Amniotic stem cell (primary cell): ENCODE measurements at places on chromosomes 16 and 17.

DNA sequence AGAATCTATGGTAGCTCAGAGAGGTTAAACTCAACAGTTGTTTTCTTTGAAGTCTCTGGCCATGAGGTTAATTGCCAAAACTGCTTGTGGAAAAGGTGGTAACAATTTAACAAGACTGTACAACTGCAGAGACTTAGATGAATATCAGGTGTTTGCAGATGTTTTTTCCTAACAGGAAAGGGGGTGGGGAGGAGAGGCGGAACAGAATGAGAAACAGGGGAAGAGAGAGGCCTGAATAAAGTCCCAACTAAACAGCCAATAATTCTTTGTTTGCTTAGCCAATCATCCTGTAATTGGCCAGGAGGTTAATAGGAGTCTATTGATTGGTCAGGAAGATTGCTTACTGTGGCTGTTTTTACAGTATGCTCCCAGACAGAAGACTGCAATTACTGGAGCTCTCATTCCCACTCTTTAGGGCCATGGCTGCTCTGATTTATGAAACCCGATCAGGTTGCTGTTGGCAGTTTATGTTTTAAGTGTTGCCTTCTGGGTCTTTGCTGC lies 249.7 kb upstream of the TBX2 start:
- no peak for DNase-seq

GRCh38 chr16:19744670-19745069 lies 26.6 kb downstream of the IQCK start:
- no peak for DNase-seq

- DNase-seq: no peak
These were observed 31.7 kb downstream of the CMTM3 start for GRCh38 chr16:66636199-66636598.

- no peak for DNase-seq
These were observed 285.2 kb downstream of the CPPED1 start for GRCh38 chr16:12518241-12519175.

GRCh38 chr17:81432941-81433340 lies 37.7 kb downstream of the BAHCC1 start:
- no peak for DNase-seq

DNA sequence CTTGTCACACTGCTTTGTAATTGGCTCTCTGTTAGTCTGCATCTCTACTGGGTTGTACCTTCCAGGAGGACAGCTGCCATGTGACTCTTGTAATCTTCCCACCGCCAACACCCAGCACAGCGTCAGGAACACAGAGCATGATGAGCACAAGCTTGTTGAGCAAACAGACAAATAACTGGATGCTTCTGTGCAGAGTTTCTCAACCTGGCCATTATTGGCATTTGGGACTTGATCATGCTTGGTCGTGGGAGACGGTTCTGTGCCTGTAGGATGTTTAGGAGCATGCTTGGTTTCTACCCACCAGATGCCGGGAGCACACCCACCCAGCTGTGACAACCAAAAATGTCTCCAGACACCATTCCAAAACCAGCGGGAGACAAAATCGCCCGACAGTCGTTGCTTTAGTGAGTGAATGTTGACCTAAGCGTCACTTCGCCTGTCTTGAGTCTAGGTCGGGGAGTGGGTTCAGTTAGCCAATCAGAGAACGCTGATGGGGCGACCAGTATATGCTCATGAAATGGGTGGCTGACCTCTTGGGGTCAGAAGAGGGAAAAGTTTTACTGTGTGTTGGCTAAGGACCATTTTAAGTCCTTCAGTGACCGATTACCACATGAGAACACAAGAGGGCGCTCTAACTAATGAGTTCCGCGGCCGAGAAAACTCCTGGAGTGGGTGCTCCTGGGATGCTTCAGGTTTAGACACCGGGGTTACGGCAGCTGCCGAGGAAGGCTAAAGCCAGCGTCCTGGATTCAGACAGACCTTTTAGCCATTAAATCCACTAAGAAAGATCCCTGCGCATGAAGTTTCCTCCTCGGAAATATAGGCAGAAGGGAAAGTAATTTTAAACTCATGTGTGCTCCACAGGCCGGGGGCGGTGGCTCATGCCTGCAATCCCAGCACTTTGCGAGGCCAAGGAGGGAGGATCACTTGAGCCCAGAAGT lies 57.8 kb upstream of the TEX2 start:
- peak; percentile 33 for DNase-seq

DNA sequence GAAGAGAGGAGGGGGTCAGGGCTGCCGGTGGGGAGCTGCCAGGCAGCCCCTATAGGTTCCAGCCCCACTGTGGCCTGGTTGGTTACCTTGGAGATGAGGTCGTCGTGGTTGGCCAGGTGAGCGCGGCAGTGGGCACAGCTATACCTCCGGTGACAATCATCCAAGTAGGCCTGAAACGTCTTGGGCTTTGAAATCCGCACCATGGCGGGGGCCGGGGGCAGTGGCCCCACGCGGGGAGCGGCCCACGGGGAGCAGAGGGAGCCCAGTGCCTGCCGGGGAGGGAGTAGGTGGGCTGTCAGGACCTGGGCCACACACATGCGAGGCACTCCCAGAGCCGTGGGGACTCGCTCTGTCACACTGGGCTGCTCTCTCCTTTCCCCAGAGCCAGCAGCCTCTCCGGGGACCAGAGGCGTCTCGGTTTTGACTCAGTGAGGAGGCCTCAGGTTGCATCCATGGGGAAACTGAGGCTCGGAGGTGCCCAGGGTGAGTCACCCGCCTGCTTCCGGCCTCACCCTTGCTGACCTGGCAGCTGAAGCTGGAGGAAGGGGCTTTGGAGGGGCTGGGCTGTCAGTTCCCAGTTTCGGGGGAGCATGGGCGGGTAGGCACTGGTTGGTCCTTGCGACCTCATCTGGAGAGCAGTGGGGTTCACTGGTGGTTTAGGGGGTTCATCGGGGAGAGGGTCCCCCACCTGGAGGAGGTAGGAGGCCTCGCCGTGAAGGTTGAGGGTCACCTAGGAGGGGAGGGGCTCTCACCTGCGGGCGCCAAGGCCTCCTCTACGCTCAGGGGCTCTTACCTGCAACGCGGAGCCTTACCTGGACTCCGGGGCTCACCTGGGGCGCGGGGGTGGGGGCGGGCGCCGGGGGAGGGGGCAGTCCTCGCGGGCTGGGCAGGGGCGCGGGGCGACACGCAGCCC lies 591 bp downstream of the YPEL3 start:
- DNase-seq: no peak

DNA sequence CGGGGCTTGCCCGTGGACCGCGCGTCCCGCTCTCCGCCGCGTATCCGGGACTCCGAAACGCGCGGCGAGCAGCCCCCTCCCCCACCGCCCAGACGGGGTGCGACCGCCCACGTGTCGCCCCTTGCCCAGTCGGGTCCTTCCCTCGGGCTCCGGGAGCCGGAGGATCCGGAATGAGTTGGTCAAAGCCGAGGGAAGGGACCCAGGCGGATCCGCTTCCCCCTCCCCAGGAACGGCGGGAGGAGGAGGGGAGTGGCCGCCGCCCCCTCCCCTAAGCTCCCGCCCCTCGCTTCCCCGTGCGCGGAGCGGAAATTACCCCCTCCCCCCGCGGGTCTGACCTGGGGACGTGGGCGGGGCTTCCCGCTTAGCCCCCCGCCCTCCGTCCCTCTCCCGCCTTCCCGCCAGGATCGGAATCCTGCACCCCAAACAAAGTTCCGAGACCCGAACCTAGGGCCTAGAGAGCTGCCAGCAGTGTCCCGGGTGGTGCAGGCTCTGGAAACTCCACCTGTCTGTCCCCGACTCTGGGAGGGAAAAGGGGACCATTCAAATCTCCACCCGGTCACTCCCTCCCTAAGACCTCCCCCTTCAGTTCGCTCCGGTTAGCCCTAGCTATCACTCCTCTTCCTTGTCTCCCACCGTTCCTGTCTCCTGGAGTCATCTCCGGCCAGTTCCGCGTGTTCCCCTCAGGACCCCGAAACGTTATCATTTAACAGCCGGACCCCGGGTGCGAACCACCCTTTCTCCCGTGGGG lies 1.0 kb upstream of the IGF2BP1 start:
- DNase-seq: no peak

GRCh38 chr17:39679521-39680192 lies 8.2 kb downstream of the PGAP3 start:
- DNase-seq: no peak

GRCh38 chr16:35523991-35524390 lies 2064.6 kb downstream of the TP53TG3F start:
- DNase-seq: no peak

- DNase-seq: no peak
These were observed 31.2 kb downstream of the PIMREG start for GRCh38 chr17:6475411-6475810.

DNA sequence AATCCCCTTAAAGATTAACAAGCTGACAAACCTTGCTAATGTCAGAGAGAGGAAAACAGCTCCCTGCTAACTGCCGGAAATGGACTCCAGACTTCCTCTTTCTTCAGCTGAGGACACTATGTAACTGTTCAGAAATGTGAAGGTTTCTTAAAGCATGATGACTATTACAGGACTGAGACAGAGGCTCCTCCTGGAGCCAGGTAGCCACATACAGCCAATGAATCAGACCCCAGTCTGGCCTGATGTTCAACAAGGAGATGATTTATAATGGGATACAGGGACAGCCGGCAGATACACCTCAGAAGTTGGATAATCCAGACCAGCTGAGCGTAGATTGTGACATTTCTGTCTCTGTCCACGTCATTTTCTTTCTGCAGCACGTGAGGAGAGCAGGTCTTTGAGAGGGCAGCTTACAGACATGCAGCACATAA lies 216.2 kb downstream of the HS3ST3A1 start:
- DNase-seq: no peak
